ENCODE measurements at places on chromosomes 7 and 10. TPM values are rescaled to one million over a fixed set of nuclear protein-coding genes. Genes with fewer than 3 reads are reported as not detected.

Gene GALNT17
- 61.1 TPM for total RNA-seq

Gene RUFY2
- 10.7 TPM for total RNA-seq

Gene ATP6V0E2
- total RNA-seq = 22.7 TPM

Gene EXOC6
- 5.0 TPM for total RNA-seq

Gene CHCHD3
- total RNA-seq = 105 TPM

Gene KIAA1217
- total RNA-seq = 19.7 TPM

Gene HOGA1
- total RNA-seq = 0.15 TPM

DNA sequence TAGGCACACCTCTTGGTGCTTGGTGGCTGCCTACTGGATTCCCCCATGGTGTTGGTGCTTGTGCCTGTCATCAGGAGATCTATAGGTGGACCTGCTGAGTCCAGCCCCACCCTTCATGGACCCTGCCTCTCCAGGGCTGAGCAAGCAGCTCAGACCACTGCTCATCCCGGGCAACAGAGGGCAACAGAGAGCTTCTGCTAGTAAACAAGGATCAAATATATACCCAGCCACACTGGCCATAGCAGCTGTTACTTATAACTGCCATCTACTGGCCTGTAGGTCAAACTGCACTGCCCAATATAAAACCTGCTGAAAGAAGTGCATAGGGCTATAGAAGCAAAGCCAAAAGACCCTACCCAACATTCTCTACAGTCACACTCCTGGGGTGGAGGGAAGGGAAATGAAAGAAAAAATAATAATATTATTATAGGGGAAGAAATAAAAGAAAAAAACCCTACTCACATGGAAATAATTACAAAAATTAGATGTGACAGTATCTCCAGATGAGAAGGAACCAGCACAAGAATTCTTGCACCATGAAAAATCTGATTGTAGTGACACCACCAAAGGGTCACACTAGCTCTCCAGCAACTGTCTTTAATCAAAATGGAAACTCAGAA, 54.9 kb upstream of the ZNF800 start:
- H3K4me1 ChIP-seq = no peaks in the 10 kb centered on the region
- H3K36me3 ChIP-seq = peaks cover 2% of the 10 kb centered on the region
- no peak overlapping the region for H3K4me3 ChIP-seq

DNA sequence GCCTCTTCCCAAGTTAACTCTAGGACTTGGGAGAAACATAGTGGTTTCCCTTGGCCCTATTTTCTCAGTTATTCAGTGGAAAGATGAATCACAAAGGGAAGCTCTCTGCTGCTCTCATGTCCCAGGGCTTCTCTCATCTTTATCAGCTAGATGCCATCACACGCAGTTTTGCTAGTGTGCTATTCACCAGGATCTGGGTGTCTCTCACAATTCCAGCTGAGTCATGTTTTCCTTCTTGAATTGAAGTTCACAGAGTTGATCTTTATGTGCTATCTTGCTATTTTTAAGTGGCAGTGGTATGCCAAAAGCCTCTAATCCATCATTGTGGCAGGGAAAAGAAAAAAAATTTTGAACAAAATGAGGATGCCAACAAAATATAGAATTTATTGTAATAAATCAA, 101.3 kb downstream of the TWIST1 start:
- H3K27me3 ChIP-seq = no peaks in the 10 kb centered on the region
- peaks cover 5% of the 10 kb centered on the region for H3K4me1 ChIP-seq
- no peaks in the 10 kb centered on the region for H3K36me3 ChIP-seq

DNA sequence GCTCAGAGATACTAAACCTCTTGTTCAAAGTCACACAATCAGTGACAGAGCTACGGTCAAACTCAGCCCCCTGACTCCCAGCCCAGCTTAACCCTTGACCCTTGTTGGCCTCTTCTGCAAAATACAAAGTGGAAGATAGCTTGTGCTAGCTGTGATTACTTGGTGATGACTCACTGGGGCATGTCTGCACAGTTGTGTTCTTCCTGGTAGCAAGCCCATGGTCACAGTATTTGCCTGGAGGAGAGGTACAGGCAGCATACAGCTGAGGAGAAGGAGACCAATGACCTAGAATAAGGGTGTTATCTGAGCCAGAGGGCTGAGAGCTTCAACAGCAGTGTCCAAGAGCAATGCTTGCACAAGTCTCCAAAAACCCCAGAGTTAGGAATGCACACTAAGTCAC, 5.7 kb upstream of the HSPA12A start:
- H3K27ac ChIP-seq = no peak overlapping the region
- peaks cover 28% of the 10 kb centered on the region for H3K27me3 ChIP-seq
- H3K4me1 ChIP-seq = peaks cover 4% of the 10 kb centered on the region

- no peaks in the 10 kb centered on the region for H3K27me3 ChIP-seq
- no peak for DNase-seq
- H3K4me3 ChIP-seq = no peak overlapping the region
- H3K27ac ChIP-seq = no peak overlapping the region
Observed at GRCh38 chr10:73017955-73018480, 63.4 kb upstream of the PLA2G12B start.

GRCh38 chr10:69125554-69125953, 1.6 kb downstream of the VPS26A start:
- peaks cover 19% of the 10 kb centered on the region for H3K4me1 ChIP-seq
- H3K36me3 ChIP-seq = no peaks in the 10 kb centered on the region
- no peak for DNase-seq
- H3K27me3 ChIP-seq = no peaks in the 10 kb centered on the region
- no peak overlapping the region for H3K27ac ChIP-seq

- no peaks in the 10 kb centered on the region for H3K4me1 ChIP-seq
- H3K36me3 ChIP-seq = no peaks in the 10 kb centered on the region
- no peak for DNase-seq
- peaks cover 3% of the 10 kb centered on the region for H3K27me3 ChIP-seq
Observed at GRCh38 chr7:101340379-101340778, 18.8 kb upstream of the IFT22 start.

DNA sequence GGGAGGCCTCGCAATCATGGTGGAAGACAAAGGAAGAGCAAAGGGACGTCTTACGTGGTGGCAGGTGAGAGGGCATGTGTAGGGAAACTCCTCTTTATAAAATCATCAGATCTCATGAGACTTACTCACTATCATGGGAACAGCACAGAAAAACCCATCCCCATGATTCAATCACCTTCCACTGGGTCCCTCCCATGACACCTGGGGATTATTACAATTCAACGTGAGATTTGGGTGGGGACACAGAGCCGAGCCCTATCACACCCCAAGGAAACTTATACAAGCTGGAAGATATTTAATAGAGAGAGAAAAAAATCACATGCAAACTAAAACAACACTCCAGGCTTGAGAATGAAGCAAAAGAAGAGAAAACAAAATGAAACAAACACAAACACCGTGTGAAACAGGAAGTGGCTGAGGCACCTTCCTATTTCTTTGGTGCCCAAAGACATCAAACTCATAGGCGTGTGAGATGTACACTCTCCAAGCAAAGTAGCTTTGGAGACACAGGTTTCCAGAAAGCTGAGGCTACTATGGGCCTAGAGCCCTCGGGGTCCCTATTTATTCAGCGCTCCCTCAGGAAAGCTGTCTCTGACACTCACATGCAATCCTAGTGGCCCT, 97.2 kb downstream of the PRKCQ start:
- no peak for DNase-seq
- H3K4me3 ChIP-seq = no peak overlapping the region
- H3K4me1 ChIP-seq = no peaks in the 10 kb centered on the region
- no peaks in the 10 kb centered on the region for H3K27me3 ChIP-seq
- H3K27ac ChIP-seq = no peak overlapping the region

DNA sequence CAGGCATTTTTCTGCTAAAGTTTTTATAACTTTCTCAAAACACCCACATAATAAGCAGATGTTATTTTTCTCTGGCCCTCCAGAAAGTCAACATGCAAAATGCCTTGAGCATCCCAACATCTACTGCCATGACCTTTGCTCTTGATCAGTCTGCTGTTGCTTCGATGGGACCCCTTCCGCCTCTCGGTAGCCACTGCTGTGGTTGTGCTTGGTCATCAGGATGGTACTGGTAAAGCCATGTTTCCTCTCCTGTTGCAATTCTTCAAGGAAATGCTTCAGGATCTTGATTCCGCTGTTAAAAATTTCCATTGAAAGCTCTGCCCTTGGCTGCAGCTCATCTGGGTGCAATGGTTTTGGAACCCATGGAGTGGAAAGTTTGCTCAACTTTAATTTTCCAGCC, 533.0 kb downstream of the DNAJB6 start:
- peaks cover 10% of the 10 kb centered on the region for H3K27me3 ChIP-seq
- H3K36me3 ChIP-seq = peaks cover 41% of the 10 kb centered on the region
- DNase-seq = no peak
- no peak overlapping the region for H3K27ac ChIP-seq

DNA sequence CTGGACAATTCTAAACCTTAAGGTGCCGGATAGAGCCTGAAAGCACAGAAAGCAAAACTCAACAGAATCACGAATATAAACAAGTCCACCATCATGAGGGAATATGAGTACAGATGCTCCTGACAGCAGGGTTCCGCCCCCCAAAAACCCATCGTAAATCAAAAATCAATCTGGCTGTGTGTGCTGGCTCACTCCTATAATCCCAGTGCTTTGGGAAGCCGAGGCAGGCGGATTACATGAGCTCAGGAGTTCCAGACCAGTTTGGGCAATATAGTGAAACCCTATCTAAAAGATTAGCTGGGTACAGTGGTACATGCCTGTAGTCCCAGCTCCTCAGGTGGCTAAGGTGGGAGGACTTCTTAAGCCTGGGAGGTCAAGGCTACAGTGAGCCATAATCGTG, 12.2 kb downstream of the BUD31 start:
- no peak overlapping the region for H3K4me3 ChIP-seq
- peaks cover 9% of the 10 kb centered on the region for H3K4me1 ChIP-seq
- no peaks in the 10 kb centered on the region for H3K27me3 ChIP-seq

DNA sequence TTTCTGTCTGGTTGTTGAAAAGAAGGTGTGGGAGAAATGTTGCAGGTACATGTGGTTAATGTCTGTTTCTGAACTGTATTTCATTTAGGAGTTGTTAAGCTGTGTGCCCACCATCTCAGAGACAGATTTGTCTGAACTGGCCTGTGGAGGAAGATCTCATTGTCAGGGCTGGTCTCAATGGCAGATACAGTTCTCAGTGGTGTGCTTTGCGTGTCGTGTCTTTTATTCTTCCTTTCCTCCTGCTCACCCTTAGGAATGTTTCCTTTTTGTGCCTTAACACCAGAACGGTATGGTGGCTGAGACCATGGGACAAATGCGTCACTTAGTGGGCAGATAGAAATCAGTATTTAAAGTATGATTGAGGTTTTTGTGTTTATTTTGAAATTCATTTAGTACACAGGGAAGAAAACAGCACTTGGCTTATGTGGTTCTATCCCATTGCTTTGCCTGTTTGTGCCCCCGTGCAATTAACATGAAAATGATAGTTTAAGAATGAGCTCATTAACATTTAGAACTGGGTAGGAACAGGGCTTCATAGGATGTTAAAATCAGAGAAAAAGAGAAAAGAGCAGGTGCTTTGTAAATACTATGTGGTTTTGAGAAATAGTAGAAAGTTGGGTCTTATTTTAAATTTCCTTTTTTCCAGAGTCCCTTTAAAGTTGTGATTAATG, 112.6 kb downstream of the AUTS2 start:
- peaks cover 51% of the 10 kb centered on the region for H3K4me1 ChIP-seq
- peaks cover 13% of the 10 kb centered on the region for H3K27me3 ChIP-seq
- no peaks in the 10 kb centered on the region for H3K36me3 ChIP-seq
- H3K27ac ChIP-seq = peak overlapping the region; percentile 76

DNA sequence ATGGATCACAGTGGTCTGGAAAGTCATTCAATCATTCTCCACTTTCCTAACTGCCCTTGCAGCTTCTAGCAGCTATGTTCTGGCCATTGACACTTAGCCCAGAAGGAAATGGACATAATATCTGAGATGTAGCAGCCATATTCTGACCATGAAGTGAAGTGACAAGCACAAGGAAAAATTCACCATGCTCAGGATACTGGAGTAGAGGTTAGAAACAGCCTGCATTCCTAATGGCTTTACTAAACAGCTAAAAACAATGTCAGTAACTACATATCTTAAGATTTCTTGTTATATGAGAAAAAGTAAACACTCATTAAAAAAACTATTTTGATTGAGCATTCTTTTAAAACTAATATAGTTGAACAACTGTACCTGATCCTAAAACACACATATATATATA, 443.8 kb downstream of the MAGI2 start:
- H3K4me1 ChIP-seq = no peaks in the 10 kb centered on the region
- no peaks in the 10 kb centered on the region for H3K27me3 ChIP-seq
- H3K27ac ChIP-seq = no peak overlapping the region
- no peaks in the 10 kb centered on the region for H3K36me3 ChIP-seq
- DNase-seq = no peak

DNA sequence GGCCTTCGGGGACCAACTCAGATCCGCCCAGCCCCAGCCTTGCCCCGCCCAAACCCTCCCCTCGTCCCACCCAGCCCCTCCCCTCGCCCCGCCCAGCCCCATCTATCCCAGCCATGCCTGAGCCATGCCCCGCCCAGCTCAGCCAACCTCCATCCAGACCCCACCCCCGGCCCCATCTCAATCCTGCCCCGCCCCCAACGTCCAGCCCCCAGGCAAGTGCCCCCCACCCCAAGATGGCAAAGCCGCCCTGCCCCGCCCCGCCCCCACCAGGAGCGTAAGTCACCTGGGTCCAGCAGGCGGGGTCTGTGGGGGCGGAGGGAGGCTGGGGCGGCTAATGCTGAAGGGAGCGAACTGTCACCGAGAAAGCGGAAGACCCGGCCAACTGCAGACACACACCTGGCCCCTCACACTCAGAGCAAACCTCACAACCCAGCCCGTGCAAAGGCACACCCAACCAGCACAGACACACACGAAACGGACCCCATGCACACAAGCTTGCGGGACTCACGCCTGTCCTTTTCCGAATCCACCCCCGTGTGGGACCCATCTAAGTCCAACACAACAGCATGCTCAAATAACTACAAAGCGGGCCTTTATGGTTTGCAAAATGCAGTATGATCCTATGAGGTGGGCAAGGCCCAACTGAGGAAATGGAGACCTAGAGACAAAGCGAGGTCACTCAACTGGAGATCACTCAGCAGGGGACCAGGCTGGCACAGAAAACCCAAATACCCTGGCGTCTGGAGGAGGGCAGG, 11.5 kb upstream of the OGA start:
- H3K27me3 ChIP-seq = peaks cover 3% of the 10 kb centered on the region
- DNase-seq = peak; percentile 81
- H3K4me3 ChIP-seq = peak overlapping the region; percentile 78
- no peaks in the 10 kb centered on the region for H3K36me3 ChIP-seq
- H3K4me1 ChIP-seq = peaks cover 21% of the 10 kb centered on the region
- H3K27ac ChIP-seq = peak overlapping the region; percentile 82

- H3K36me3 ChIP-seq = peaks cover 36% of the 10 kb centered on the region
- no peaks in the 10 kb centered on the region for H3K27me3 ChIP-seq
- peaks cover 26% of the 10 kb centered on the region for H3K4me1 ChIP-seq
- no peak overlapping the region for H3K4me3 ChIP-seq
Observed at GRCh38 chr10:126972635-126973414, 67.6 kb downstream of the DOCK1 start.

- H3K36me3 ChIP-seq = no peaks in the 10 kb centered on the region
- H3K4me3 ChIP-seq = no peak overlapping the region
- peaks cover 98% of the 10 kb centered on the region for H3K27me3 ChIP-seq
- DNase-seq = peak; percentile 73
Observed at GRCh38 chr10:118259288-118259906, 82.7 kb downstream of the FAM204A start.

All from WTC11 (cell line).